CD4-positive, alpha-beta T cell treated with Interleukin-1 beta for 1 hour (primary cell): ENCODE measurements at places on chromosomes 12 and 14.

GRCh38 chr12:109716512-109717389, 3.1 kb downstream of the FAM222A start:
- DNase-seq, result no peak

- peak; percentile 38 for DNase-seq
Measured at GRCh38 chr14:91330856-91331255, 86.4 kb upstream of the GPR68 start.

GRCh38 chr12:31929027-31929526, 30.1 kb upstream of the RESF1 start:
- DNase-seq, result peak; percentile 8

DNA sequence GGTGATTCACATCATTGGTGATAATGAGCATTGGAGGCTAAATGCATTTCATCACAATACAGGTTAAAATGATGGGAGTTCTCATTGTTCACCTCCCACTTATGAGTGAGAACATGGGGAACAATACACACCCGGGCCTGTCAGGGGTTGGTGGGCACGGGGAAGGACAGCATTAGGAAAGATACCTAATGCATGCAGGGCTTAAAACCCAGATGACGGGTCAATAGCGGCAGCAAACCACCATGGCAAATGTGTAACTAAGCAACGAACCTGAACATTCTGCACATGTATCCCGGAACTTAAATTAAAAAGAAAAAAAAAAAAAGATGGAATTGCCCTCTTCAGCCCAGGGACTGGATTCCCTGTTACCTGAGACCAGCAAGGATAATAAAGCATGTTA, 2.3 kb upstream of the LUM start:
- DNase-seq, result no peak

DNA sequence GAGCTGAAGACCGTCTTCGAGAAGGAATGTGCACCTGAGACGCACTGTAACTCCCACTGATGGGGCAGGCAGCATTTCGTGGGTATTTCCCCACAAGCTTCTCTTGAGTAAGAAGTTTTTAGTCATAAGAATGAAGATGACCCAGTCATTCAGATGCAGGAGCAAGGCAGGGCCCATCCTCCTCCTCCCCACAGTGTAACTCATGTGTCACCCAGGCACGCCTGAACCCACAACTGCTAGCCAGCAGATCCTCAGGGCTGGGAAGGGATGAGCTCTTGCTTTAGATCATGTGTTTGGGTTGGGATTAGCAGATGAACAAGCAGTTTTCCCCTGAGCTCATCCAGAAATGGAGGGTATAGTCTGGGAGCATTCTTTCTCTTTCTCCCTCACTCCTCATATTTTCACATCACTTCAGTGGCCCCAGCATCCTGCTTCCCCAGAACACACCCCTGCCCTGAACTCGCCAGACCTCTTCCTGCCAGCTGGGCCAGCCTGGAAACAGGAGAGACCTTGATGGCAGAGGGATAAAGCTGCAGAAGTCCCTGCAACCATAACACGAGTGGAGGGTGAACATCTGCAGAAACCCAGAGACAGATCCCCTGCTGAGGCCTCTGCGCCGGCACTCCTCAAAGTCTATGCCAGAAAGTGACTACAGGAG, 73.3 kb downstream of the B4GALNT3 start:
- no peak for DNase-seq

DNA sequence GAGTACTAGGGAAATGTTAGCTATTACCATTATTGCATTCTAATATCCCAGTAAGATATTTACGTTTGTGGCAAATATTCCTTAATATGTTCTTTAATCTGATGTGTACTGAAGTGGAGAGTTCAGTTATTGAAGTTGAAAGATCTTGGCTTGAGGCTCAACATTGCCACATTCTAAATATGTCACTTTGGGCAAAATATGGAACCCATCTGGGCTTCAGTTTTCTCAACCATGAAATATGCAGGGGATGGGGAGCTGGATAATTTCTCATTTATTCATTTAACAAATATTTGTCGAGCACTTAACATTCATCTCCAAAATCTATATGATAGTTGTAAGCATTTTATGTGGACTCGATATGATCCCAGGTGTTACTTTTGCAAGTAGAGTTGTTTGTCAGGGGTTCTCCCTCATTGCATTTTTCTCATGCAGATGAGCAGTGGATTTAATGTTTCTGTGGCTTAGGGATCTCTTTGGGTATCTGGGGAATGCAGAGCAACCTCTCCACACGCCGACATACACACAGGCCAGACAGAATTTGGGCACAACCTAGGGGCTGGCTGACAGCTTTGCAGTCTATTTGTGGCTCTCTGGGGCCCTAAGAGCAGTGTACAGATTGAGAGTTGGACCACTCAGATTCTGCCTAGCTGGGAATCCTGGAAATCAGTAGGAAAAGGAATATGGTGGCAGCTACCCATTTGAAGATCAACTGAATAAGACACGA, 26.6 kb upstream of the APPL2 start:
- no peak for DNase-seq

- DNase-seq, result no peak
Measured at GRCh38 chr12:54002278-54002914, 2.4 kb downstream of the HOXC9 start.

DNA sequence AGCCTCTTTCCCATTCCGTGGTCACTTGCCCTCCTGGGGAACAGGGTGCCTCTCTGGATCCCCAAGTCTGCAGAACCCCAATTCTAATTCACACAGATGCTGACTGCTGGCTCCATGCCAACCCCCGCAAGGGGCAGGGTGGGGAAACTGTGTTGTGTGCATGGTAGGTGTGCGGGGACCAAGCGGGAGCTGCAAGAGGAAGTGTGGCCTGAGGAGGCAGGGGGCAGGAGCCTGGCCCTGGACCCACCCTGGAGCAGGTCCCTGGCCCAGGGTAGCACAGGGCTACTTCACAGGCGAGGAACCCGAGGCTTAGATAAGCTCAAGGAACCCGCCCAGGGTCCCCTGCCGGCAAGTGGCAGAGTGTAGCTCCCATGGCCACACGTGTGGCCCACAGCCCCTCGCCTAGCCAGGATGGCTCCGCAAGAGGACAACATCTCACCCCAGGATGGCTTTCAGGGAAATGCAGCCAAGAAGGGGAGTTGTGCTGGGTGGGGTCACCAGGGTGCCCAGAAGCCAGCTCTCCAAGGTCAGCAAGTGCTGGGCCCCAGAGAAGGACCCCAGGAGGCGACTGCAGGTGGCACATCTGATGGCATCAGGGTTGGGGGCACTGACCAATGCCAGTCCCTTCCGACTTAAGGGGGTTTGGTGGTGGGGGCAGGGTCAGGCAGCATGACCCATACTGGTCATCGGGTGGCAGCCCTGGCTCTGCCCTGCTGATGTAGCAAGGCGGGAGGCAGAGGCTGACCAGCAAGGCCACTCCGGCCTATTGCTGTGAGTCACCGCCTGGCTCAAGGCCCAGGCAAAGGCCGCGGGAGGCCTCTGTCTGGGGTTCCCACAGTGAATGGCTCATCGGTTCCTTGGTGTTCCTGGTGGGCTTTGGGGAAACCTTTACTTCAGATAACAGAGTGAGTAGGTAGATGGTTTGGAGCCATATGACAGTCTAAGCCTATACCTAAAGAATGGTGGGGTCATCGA, 37.3 kb upstream of the EML1 start:
- DNase-seq, result no peak

- no peak for DNase-seq
Measured at GRCh38 chr12:55681142-55682077, 26.3 kb downstream of the ITGA7 start.

GRCh38 chr14:41749429-41749828, 142.8 kb downstream of the LRFN5 start:
- DNase-seq, result no peak

DNA sequence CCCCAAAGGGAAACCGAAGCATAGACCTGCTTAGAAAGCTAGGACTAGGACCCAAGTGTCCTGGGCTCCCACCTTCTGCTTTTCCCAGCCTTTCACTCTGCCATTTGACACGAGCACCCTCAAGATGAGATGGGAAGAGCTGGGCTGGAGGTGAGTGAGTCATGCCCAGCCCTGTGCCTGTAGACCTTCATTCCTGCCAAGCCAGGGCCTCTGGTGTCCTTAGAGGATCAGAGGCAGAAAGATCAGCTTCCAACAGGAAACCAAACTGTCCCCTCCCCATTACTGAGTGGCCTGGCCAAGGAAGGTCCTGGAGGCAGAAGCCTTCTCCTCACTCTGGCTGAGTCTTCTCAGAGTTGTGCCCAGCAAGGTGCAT, 3.5 kb downstream of the TMEM63C start:
- DNase-seq, result no peak

DNA sequence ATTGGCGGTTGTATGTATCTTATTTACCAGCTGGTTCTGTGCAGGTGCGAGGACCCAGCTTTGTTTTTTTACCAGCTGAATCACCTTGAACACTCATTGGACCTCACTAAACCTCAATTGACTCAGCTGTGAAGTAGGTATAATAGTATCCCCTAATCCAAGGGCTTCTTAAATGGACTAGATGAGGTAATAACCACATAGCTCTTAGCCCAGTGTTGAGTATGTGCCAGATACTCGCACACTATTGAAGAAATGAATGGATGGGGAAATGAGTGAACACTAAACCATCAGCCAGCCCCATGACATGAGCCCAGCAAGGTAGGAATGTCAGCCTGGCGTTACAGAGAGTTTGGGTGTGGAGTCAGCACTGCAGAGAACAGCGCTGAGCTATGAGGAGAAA, 79.7 kb downstream of the RIMBP2 start:
- no peak for DNase-seq

DNA sequence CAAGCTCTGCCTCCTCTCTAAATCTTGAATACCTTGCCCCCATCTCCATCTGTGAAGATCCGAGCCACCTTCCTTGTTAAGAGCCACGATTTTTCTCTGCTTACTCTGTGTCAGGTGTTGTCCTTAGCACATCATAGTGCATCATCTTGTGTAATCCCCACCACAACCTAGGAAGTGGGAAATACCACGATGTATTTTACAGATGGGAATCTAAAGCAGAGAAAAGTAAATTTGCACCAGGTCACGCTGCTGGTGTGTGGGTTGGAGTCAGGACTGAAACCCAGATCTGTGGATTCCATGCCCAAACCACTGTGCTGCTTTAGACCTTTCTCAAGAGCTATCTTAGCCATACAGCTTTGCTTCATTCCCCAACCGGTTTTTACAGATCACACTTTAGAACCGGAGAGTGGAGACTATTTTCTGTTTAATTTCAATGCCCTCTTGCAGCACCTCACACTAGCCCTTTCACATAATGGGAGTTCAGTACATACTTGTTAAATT, 94.6 kb downstream of the PPM1A start:
- no peak for DNase-seq

DNA sequence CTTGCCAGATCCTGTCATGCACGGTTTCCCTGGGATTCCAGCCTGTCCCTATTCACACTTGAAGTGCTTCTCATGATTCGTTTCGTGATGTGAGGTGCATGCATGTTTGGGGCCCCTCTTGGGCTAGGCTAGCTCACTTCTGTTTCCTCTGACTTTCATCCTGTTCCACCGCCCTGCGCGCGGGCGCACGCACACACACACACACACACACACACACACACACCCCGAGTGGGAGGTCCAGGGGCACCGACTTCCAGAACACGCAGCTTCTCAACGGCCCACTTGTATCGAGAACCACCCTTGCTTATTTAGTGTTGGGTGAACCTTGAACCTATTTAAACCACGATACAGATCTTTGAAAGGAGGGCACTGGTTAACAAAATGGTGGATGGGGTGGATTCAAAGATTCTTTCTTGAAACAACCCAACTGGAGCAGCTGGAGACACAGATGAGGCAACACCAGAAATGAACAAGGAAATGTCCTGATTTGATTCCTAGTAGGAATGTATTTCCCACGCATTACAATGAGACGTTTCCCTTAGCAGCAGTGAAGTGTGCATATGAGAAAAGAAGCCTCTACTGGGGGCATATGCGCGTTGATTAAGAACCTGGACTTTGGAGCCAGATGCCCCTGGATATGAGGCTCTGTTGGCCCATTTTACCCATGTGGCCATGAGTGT, 16.3 kb downstream of the ELK3 start:
- peak; percentile 54 for DNase-seq

DNA sequence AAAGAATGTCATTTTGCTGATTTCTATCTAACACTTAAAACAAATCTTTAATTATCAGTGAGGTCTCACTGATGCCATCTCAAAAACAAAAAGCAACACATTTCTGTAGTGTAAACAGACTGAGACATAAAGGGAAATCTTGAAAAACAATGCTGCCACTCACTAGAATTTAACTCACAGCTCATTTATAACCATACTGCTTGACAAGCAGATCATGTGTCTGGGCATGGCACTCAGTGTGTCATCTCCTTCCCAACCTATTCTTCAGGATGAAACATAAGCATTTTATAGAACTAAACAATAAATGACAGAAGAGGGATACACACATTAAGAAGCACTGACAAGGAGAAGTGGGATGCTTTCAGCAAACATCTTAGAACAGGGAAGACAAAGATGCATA, 22.4 kb downstream of the ATF7 start:
- no peak for DNase-seq

GRCh38 chr12:96007729-96008128, 11.6 kb upstream of the HAL start:
- no peak for DNase-seq

GRCh38 chr14:92847278-92847677, 53.2 kb downstream of the GOLGA5 start:
- DNase-seq, result no peak

DNA sequence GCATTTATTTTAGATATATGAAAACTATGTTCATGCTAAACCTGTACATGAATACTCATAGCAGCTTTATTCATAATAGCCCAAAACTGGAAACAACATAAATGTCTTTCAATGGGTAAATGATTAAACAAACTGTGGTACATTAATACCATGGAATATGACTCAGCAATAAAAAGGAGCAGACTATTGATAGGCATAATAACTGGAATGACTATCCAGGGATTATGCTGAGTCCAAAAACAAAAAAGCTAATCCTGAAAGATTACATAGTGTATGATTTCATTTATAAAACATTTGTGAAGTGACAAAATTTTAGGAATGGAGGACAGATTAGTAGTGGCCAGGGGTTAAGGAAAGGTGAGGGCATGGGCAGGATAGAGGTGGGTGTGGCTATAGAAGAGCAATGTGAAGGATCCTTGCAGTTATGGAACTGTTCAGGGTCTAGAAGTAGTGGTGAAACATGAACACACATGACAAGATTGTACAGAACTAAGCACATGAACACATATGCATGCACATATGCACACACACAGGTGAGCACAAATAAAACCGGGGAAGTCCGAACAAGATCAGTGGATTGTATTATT, 61.1 kb upstream of the CDKN3 start:
- DNase-seq, result no peak

- peak; percentile 70 for DNase-seq
Measured at GRCh38 chr14:64444984-64445845, 20.1 kb upstream of the AKAP5 start.

- peak; percentile 30 for DNase-seq
Measured at GRCh38 chr12:111298582-111299436, 70.1 kb downstream of the PHETA1 start.

DNA sequence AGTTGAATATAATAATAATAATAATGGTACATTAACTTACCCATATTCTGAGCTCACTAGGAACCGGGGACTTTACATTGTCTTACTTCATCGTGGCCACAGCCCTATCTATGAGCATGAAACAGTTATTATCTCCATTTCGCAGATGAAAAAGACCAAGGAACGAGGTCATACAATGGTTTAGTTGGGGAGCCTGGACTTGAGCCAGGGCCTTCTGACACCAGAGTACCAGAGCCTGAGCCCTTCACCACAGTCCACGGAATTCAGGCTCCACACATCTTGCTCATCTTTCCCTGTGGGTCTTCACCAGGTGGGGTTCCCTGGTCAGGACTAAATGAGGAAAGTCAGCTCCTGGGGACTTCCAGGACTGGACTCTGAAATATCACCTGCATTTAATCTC, 31.3 kb upstream of the CMKLR1 start:
- DNase-seq, result no peak
